Activated naive CD4-positive, alpha-beta T cell treated with anti-CD3 and anti-CD28 coated beads, Interleukin-2, amount 10 ng/mL, durations not matched to agents 7 days and 5 days (primary cell): ENCODE measurements at places on chromosomes 12 and 14.
A peak's percentile ranks its signal among the peaks of the same experiment; 100 is the strongest.

GRCh38 chr12:12108441-12109058 is 37.8 kb downstream of the BCL2L14 start:
- no peak for DNase-seq
- no peak overlapping the region for H3K27ac ChIP-seq
- H3K36me3 ChIP-seq: no peaks in the 10 kb centered on the region
- peaks cover 10% of the 10 kb centered on the region for H3K27me3 ChIP-seq
- H3K4me3 ChIP-seq: no peak overlapping the region

- H3K4me3 ChIP-seq: no peak overlapping the region
- no peak overlapping the region for H3K27ac ChIP-seq
- peak; percentile 83 for DNase-seq
- peaks cover 17% of the 10 kb centered on the region for H3K27me3 ChIP-seq
- no peaks in the 10 kb centered on the region for H3K36me3 ChIP-seq
These were observed 23.6 kb downstream of the HSP90AA1 start for GRCh38 chr14:102063109-102063807.

GRCh38 chr14:90604356-90604755 is 207.5 kb downstream of the CALM1 start:
- H3K27me3 ChIP-seq: peaks cover 23% of the 10 kb centered on the region
- H3K4me3 ChIP-seq: no peak overlapping the region
- no peaks in the 10 kb centered on the region for H3K4me1 ChIP-seq

DNA sequence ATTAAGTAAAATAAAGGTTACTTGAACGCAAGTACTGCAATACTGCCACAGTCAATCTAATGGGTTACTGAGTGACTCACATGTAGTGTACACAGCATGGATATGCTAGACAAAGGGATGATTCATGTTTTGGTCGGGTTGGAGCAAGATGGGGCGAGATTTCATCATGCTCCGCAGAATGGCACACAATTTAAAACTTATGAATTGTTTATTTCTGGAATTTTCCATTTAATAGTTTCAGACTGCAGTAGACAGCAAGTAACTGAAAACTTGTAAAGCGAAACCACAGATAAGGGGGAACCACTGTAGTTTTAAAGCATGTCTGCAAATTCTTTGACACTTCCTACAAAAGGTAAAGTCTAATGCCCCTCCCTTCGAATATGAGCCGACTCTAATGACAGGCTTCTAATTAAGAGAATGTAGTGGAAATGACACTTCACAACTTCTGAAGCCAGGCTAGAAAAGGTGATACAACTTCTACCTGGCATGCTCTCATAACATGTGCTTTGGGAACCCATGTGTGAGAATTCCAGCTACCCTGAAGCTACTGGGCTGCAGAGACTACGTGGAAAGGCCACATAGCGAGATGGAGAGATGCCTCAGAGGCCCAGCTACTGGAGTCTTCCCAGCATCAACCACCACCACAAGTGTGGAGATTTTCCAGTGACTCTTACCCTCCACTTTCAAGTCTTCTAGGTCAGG is 13.9 kb upstream of the TCP11L2 start:
- H3K27me3 ChIP-seq: peaks cover 6% of the 10 kb centered on the region
- no peak overlapping the region for H3K27ac ChIP-seq
- DNase-seq: no peak
- no peaks in the 10 kb centered on the region for H3K36me3 ChIP-seq
- H3K4me3 ChIP-seq: no peak overlapping the region

DNA sequence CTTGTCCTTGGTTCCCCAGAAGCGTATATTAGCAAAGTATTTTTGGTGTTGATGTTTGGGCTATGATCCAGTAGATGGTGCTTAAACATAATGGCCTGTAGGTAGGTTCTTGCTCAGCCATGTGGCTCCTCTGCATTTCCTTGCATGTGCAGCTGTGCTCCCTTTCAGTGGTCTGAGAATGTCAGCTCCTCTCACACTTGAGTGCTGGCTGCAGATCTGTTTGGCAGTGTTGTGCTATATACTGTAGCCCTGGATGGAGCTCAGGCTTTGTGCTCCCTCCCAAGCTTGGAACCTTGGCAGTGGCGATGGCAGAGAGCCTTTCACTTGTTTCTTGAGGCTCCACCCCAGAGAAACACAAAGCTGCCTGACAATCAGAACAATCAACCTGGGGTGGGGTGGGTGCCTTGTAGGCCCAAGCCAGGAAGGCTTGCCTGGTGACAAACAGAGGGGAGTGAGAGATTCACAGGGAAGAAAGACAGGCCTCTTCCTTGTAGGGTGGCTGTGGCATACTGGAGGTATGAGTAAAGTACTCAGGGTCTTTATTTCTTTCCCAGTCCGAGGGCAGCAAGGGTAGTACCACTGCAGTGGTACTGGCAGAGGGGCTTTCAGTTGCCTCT is 255.3 kb downstream of the RAD51B start:
- no peak for DNase-seq
- no peak overlapping the region for H3K4me3 ChIP-seq
- no peaks in the 10 kb centered on the region for H3K27me3 ChIP-seq
- no peak overlapping the region for H3K27ac ChIP-seq

GRCh38 chr12:46407361-46407760 is 34.8 kb upstream of the SLC38A2 start:
- H3K27ac ChIP-seq: no peak overlapping the region
- H3K27me3 ChIP-seq: no peaks in the 10 kb centered on the region
- H3K36me3 ChIP-seq: peaks cover 6% of the 10 kb centered on the region

DNA sequence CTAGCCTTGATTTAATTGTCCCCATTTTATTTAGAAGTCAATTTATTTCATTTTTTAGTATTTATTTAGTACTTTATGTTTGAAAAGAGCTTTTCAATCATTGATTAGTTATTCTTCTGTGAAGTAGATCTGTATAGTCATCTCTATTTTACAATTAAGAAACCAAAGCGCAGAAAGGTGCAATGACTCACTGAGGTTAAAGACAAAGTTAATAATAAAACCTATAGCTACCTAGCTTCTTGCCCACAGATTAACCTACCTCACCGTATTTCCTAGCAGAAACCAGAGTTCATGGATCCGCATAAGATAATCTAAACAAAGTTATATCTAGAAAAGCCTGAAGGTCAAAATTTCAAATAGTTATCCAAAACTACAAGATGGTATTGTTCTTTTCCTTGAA is 176.4 kb downstream of the GRIN2B start:
- H3K27me3 ChIP-seq: no peaks in the 10 kb centered on the region
- no peak overlapping the region for H3K4me3 ChIP-seq
- H3K36me3 ChIP-seq: no peaks in the 10 kb centered on the region
- H3K4me1 ChIP-seq: no peaks in the 10 kb centered on the region
